Activated T-helper 17 cell treated with anti-CD3 and anti-CD28 coated beads, Interleukin-2, amount 50 U/mL, for 72 hours (primary cell): ENCODE measurements at places on chromosomes 12 and 14. TPM values are rescaled to one million over a fixed set of nuclear protein-coding genes. Genes with fewer than 3 reads are reported as not detected.

DNA sequence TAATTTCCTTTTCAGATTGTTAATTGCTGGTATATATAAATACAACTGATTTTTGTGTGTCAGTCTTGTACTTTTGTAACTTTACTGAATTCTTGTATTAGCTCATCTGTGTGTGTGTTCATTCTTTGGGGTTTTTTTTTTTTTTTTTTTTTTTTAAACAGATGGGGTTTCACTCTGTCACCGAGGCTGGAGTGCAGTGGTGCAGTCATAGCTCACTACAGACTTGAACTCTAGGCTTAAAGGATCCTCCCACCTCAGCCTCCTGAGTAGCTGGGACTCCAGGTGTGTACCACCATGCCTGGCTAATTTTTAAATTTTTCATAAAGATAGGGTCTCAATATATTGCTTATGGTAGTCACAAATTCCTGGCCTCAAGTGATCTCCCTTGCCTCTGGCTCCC lies 68.0 kb downstream of the WNK1 start:
- ATAC-seq = peak; percentile 86

The PTPRR gene
- total RNA-seq = not detected

- no peak for ATAC-seq
These were observed 10.7 kb upstream of the ATP2A2 start for GRCh38 chr12:110270125-110270962.

The SPTLC2 gene
- total RNA-seq = 17.4 TPM

- no peak for ATAC-seq
These were observed 30.8 kb downstream of the XRCC3 start for GRCh38 chr14:103684471-103684870.

GRCh38 chr14:77353469-77354141 lies 23.3 kb downstream of the TMED8 start:
- no peak for ATAC-seq

DNA sequence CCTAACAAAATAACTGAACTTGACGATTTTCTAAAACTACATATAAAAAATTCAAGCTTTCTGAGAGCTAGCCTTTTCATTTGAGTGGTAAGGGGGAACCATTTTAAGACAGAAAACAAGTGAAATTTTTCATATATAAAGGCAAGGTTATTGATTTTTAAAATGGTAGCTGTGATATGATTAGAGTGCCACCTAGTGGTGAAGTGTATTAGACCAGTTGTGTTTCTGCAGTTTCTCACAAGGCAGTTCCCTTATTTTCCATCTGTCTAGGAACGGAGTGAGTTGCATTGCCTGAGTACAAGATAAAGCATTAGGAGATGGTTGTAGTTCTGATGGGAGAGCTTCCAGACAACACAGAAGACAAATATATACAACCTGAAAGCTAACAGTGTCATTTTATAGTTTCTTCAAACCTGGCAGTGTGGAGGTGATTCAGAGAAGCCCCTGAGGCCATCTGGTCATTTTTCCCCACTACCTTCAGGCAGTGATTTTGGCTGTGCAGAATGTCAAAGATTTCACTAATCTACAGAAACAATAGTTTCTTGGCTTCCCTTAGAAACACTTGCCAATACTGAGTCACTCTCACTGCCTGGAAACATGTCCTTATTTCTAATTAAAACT lies 180.8 kb downstream of the C12orf50 start:
- no peak for ATAC-seq

GRCh38 chr12:112233242-112233641 lies 107.9 kb downstream of the TRAFD1 start:
- ATAC-seq = no peak

DNA sequence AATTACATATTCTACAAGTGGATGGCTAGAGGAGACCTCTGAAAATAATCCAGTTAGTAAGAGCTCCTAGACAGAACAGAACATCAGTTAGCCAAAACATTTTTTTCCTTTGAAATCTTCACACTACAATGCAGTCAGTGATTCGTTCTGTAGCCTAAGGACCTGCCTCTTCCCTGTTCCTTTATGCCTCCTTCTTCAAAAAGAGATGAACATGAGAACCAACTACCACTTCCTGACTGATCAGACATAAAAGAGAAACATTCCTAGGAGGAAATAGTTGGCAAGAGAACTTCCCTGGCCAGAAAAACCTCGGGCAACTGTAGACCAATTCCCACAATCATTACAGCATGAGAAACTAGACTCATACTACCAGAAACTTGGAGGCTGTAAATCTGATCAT lies 29.4 kb downstream of the ITPR2 start:
- ATAC-seq = no peak

The KLRC2 gene
- not detected for total RNA-seq

DNA sequence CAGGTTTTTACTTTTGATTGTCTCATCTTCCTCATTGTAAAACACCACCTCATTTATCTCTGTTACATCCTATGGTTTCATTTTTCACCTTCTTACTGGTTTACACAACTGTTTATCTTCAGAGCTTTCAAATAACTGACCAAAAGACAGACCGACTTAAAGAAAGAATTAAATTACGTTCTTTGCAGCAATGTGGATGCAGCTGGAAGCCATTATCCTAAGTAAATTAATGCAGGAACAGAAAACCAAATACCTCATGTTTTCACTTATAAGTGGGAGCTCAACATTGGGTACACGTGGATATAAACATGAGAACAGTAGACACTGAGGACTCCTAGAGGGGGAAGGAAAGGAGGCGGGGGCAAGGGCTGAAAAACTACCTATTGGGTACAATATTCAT lies 729.0 kb upstream of the USP15 start:
- ATAC-seq = no peak

The P2RX2 gene
- total RNA-seq = not detected

The MAGOHB gene
- 68.4 TPM for total RNA-seq

GRCh38 chr12:110234755-110235154 lies 46.3 kb upstream of the ATP2A2 start:
- no peak for ATAC-seq

The CFAP54 gene
- total RNA-seq = 0.61 TPM

The INF2 gene
- total RNA-seq = 87.8 TPM
